D341Med (cell line): ENCODE measurements at places on chromosomes 2 and 18.

GRCh38 chr2:138424436-138425140, 77.0 kb upstream of the SPOPL start:
- DNase-seq = no peak

DNA sequence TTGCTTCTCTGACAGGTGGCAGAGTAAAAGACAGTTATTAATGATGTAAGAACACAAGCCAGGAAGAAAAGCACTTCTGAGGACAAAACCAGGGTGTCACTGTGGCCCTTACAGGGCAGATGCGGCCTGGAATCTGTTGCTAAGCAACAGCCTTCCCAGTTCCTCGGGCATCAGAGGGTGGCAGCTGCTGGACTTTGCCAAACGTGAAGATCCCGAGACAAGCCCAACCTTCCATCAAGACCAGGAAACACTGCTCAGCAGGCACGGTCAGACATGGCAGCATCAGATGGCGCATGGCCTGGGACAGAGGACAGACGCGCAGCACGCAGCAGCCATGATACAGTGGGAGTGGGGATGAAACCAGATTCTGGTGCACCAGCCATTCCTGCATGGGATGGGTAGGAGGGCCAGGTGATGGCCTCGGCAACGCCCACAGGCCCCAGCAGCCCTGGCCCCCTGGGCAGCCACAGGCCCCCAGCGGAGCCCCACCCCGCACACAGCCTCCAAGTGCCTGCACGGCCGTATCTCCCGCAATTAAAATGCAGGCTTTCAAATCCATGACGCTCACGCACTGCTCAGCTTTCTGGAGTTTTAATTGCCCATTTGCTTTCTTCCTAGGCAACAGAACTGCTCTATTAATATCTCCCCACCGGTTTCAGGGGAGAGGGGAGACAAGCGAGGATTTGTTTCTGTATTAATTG, 89.0 kb downstream of the EIPR1 start:
- no peak for DNase-seq

DNA sequence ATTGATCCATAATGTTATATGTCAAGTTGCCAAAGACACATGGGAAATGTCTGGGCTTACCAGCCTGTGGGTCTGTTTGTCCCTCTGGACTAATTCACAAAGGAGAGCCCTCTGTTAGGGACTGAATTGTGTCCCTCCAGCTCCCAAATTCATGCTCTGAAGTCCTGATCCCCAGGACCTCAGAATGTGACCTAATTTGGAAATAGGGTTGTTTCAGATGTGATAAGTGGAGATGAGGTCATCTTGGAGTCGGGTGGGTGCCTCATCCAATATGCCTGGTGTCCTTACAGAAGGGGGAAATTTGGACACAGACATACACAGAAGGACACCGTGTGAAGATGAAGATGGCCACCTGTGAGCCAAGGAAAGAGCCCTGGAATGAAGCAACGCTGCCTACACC, 41.4 kb upstream of the ROCK2 start:
- no peak for DNase-seq

GRCh38 chr2:111225856-111226255, 105.1 kb downstream of the BCL2L11 start:
- no peak for DNase-seq

DNA sequence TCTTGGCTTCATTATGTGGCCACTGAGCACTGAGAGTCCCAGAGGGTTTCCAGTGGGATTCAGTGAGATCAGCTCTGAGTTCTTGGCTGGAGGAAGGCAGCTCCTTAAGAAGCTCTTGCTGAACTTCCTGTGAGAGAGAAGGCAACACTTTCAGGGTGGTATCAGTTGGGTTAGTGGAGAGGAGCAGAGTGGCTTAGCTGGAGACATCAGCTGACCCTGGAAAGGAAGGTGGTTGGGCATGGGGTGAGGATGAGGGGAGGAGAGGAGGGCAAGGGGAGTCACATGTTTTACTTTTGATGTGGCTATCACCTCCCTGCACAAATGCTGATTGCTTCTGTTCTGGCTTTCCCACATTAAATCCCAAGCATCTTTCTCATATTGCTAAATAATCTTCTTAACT, 95.1 kb downstream of the ACOXL start:
- DNase-seq = no peak

- DNase-seq = no peak
Observed at GRCh38 chr2:8593243-8593642, 88.6 kb upstream of the ID2 start.

- DNase-seq = no peak
Observed at GRCh38 chr18:50836521-50836957, 16.7 kb upstream of the MRO start.
